AML-193 (cell line): ENCODE measurements at places on chromosomes 13 and 19.

DNA sequence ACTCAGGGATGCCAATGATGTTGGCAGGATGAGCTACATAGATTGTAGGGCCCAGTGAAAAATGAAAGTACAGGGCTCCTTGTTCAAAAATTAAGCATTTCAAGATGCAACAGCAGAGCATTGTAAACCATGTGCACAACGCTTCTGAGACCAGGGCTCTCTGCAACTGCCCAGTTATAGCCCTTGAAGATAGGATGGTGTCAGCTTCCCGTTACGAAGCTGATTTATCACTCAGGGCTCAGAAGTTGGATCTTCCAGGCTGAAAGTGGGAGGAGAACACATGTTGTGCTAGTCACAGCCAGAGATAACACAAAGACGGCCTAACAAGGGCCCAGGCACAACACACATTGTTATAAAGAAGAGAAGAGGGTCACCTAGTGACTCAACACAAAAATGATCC, 466.7 kb downstream of the TUBA3C start:
- DNase-seq, result no peak

- DNase-seq, result no peak
These were observed 804.4 kb downstream of the PCDH9 start for GRCh38 chr13:66425741-66426140.

DNA sequence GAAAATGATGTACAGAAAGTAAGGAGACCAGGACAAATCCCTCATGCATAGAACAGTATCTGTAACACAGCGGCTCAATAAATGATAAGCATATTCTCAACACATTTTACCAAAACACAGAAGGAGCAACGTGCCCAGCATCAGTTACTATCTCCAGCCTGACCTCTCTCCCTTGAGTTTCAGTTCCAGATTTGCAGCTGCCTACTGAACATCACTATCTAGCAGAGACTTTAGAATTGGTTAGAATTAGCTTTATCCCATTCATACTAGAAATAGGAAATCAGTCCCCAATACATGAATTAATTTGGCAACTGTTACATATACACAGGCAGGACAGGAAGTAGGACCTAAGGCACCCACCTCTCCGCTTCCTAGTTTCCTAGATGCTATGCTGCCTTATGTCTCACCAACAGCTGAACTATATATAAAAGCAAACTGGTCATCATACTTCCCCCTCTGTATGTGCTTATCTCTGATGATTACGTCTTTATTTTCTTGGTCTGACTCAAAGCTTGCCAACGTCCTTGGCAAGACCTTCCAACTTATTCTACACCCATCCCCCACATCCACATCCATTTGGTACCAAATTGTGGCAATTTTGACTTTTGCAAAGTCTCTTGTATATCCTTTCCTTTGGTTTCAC, 61.1 kb downstream of the SACS start:
- peak; percentile 18 for DNase-seq

GRCh38 chr13:46137627-46138317, 32.9 kb upstream of the CPB2 start:
- no peak for DNase-seq

- DNase-seq, result no peak
These were observed 37.6 kb downstream of the GRIK5 start for GRCh38 chr19:42032431-42032830.

- no peak for DNase-seq
These were observed 6.3 kb downstream of the SLC7A10 start for GRCh38 chr19:33219261-33219815.

GRCh38 chr19:33063356-33063752, 1.3 kb downstream of the RHPN2 start:
- DNase-seq, result no peak

- DNase-seq, result no peak
These were observed 117.5 kb downstream of the CCNA1 start for GRCh38 chr13:36549755-36550154.

DNA sequence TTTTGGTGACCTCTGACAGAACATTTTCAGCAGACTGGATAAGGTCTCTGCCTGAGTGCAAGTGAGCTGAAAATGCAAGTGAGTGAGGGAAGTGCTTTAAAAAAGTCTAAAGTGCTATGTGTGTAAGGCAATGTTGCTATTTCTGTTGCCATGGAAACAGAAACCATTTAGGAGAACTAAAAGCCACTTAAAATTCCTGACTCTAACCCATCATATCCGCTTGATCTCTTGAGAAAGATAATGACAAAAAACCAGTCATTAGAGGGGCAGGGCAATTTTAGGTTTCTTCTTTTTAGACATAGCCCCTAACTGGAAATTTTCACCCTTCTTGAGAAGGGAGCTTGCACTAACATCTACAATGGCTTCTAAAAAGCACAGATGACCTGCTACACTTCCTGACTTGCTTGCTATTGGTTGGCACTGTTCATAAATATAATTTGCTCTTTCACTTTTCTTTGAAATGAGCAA, at the start of gene CYSLTR2:
Gene CYSLTR2, plus strand, starts transcription at position 458 of the 468 bp plus-strand sequence. CDS start 52,889 bp downstream, outside the sequence.
- DNase-seq, result peak; percentile 70

GRCh38 chr19:35216016-35216832, 12.3 kb downstream of the FAM187B start:
- DNase-seq, result no peak

- DNase-seq, result peak; percentile 50
These were observed 825 bp upstream of the CARM1 start for GRCh38 chr19:10870501-10870954.

- peak; percentile 40 for DNase-seq
These were observed 13.2 kb downstream of the NCAN start for GRCh38 chr19:19224852-19225494.

DNA sequence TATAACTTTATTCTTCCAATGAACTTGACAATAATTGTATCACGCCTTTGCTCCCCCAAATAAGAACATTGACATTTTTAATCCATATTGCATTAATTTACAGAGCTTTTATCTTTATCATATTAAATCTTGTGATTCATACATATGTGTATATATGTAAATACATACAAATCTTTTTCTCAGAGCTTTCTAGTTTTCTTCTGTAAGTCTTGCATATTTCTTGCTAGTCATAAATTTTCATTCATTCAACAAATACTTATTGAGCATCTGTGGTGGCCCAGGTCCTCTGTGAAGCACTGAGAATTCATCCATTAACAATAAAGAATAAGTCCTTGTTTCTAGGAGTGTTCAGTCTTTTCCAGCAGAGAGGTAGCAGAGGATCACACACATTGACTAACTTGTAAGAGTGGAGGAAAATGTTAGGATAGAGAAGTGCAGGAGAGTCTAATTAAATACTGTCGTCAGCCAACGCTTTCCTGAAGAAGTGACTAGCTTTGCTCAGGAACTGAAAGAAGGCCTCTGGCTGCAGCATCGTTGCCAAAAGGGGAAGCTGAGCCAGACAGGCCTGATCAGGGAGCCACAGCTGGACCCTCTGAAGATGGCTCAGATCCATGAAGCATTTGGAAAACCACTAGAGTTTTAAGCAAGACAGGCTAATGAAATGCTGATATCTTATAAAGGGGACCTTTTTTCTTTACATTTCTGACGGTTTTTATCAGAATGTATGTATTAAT, 38.6 kb upstream of the LAMP1 start:
- DNase-seq, result no peak

DNA sequence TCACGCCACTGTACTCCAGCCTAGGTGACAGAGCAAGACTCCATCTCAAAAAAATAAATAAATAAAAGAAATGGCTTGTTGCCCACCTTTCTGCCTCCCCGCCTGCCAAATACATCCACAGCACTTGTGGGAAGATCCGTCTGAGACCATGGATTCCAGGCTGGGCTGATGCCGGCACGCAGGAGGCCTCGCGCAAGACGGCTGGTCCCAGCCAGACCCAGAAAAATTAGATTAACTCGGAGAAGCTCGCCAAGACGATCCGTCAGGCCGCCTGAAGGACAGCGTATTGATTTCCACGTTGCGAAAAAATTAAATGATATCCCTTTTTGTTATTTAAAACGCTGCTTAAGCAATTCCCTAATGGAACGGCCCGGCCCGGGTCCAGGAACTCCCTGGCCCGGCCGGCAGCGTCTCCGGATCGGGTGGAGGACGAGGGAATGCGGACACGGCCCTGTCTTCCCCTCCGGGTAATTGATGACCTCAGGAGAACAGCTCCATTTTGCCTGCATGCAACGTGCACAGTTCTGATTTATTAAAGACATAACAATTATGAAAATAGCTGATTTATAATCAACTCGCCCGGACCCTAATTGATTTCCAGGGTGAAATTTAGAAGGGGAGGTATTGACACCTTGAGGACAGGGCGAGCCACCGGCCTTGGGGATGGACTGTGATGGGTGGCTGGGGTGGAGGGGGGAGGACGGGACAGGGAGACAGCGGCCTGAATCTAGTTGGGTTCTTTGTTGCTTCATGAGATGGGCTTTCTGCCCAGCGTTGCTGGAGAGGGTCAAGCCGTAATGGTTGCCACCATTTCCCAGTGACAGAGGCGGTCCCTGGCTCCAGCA, 52.1 kb downstream of the ZNRF4 start:
- DNase-seq, result no peak

GRCh38 chr19:4583961-4584669, 24.6 kb upstream of the SEMA6B start:
- DNase-seq, result no peak

GRCh38 chr19:15722956-15723355, 4.9 kb upstream of the OR10H2 start:
- DNase-seq, result no peak

DNA sequence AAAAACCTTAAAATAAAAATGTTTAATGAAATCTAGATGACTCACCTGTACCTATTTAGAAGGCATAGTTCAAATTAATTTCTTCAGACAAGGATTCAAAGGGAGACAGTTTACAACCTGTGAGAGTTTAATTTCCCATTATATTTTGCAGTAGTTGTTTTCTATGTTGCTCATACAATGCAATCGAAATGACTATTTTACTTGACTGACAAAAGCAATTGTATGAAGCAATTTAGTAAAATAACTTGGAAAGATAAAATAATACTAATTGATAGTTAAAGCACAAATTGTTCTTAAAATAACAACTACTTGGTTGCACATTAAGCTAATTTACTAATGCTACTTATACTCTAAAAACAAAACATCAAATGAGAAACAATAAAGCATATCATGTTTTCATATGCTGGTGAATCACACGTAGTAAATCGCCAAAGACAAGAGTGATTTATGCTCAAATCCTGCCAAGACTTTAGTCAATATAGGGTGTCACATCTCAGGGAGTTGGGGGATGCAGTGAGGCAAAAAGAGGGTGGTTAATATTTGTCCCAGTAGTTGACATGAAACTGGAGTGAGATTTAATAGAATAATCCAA, 6.4 kb downstream of the DACH1 start:
- no peak for DNase-seq

GRCh38 chr13:19940106-19940505, 18.4 kb upstream of the ZMYM2 start:
- no peak for DNase-seq

GRCh38 chr13:20921572-20921971, 19.0 kb upstream of the XPO4 start:
- no peak for DNase-seq

GRCh38 chr13:29835280-29836061, 14.9 kb downstream of the UBL3 start:
- DNase-seq, result no peak

DNA sequence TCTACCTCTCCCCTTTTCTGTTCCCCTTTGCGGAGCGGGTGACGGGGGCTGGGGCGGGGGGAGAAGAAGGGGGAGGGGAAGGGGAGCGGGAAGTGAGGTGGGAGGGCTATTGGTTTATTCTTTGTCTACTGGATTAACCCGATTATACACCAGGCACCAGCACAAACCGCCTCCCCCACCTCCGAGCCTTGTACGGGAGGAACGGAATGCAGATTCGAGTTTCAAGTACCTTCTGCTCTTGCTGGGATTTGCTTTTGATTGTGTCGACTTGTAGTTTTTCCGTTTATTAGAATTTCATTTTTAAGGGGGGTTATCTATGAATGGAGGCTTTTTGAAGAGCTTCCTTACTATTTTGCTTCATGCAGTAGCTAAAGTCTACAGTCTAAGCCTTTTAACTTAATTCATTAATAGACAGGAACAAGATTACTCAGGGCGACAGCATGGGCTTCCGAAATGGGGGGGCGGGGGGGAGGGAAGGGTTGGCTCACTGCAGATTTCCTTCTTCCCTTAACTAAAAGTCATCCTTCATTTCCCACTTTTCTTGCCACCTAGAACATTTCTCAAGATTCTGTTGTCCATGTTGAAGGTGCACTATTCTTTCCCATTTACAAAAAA, 937 bp upstream of the SPRY2 start:
- DNase-seq, result peak; percentile 45

GRCh38 chr19:13149628-13150186, 468 bp downstream of the STX10 start:
- DNase-seq, result no peak

GRCh38 chr13:50077431-50077830, 62.2 kb downstream of the KCNRG start:
- DNase-seq, result no peak

- DNase-seq, result no peak
These were observed 74.8 kb upstream of the TM9SF2 start for GRCh38 chr13:99426426-99426825.

- peak; percentile 55 for DNase-seq
These were observed 47.3 kb upstream of the SHKBP1 start for GRCh38 chr19:40529093-40529954.

- DNase-seq, result no peak
These were observed 54.5 kb downstream of the TSSK6 start for GRCh38 chr19:19460761-19461265.

DNA sequence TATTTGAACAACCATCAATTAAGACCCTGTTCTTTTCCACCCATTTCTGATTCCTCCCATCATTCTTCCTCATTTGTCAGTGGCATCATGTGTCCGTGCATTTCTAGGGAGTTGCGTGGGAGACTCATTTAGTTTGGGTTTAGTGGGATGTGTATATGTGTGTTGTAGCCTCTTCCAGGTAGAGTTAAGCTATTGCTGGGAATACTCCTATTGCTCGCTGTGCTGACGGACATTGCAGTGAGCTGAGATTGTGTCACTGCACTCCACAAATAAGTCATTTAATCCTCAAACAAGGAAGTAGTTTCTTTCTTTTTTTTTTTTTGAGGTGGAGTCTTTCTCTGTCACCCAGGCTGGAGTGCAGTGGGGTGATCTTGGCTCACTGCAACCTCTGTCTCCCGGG, 42.2 kb upstream of the RCBTB2 start:
- no peak for DNase-seq

DNA sequence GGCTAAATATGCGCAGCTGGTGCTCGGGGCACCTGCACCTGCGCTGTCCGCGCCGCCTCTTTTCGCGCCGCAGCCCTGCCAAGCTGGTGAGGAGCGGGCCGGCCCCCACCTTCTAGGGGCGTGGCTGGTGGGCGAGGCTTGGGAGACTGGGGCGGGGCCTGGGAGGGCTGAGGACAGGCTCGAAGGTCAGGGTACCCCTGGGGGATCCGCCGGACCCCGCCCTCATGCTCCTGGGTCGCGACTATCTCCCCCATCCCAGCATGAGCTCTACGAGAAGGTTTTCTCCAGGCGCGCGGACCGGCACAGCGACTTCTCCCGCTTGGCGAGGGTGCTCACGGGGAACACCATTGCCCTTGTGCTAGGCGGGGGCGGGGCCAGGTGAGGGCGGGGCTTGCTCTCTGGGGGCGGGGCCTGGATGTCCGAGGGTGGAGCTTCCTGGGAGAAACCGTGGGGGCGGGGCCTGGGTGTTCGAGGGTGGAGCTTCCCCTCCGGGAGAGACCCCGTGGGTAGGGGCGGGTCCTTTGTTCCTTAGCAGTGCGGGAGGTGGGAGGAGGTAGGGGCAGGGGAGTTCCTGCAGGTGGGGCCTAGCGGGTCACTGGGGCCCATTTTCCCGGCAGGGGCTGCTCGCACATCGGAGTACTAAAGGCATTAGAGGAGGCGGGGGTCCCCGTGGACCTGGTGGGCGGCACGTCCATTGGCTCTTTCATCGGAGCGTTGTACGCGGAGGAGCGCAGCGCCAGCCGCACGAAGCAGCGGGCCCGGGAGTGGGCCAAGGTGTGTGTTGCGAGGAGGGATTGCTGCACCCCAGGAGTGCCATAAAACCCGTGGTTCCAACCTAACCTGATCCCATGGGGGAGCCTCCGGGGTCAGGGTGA, 19.7 kb downstream of the PNPLA6 start:
- DNase-seq, result no peak
